ENCODE measurements at places on chromosomes 2 and 18.

GRCh38 chr2:88038263-88039105 is 17.1 kb downstream of the KRCC1 start:
- no peak for DNase-seq

- DNase-seq = no peak
These were observed 7.0 kb downstream of the NDUFV2 start for GRCh38 chr18:9109523-9109922.

GRCh38 chr2:41737888-41738287 is 309.9 kb upstream of the PKDCC start:
- DNase-seq = no peak

DNA sequence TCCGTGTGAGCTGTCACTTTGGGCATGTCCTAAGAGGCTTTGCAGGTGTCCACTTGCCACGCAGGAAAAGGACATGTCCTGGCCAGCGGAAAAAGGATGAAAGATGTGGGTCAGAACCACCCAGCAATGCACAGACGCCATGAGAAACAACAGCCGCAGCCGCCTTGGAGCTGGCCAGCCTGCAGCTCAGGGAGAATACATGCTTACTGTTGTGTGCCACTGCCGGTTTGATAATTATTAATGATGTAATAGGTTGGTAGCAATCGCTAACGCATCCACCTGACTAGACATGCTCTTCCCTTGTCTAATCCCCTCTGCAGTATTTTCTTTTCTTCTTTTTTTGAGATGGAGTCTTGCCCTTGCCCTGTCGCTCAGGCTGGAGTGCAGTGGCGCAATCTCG is 221.7 kb downstream of the HAUS1 start:
- no peak for DNase-seq

DNA sequence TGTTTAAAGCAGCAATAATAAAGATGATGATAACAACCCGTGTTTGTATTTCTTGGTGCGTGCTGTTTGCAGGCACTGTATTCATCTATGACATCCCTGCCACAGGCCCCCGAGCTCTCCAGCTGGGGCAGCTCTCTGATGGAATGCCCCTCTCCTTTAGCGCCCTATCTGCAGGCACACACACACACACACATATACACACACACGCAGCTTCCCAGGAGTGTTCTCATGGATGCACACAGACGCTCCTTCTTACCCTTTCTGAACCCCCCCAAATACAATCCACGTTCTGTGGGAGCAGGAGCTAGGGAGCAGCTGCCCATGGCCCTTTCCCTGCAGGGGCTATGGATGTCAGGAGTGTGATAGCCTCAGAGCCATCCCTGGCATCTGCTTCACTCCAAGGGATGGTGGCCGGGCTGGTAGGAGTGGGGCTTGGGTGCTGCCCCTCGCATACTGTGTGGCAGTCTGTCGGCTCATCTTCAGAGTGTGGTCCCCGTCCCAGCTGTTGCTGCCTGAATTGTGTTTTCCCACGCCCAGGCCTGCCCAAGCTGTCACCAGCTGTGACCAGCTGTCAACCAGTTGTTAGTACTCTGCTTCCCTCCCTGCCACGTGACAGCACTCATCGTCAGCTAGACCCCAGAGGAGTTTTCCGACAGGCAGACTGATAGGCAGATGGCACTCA is 50.8 kb upstream of the MYCN start:
- no peak for DNase-seq

DNA sequence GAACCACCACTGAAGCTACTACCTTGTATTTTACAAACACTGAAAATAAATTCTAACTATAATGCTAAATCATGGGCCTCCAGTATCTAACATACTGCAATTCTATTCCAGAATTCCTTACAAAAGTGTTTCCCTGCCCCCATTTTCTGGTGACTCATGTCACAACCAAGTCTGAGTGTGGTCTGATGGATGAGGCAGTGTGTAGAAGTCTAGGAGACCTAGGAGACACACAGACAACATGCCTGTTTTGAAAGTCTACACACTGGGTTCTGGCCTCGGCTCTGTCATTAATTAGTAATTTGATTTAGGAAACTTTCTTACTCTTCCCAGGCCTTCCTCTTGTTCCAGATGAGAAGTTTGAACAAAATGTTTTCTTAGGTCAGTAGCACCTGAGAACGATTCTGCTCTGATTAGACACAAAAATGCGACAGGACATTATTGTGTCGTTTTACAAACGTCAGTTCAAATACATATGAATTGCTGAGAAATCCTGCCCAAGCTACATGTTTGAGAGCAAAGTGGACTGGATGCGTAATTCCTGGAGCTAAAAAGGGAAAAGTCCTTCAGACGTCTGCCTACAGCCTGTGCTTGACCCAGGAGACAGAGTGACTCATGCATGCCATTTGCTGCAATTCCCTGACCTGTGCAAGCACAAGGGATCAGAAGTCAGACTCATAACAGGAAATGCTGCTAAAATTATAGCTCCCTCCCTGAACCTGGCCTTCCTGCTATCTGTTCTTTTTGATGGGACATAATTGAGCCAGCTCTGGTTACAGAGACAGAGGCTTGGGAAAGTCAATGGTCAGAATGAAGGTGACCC is 494.4 kb downstream of the SOX11 start:
- DNase-seq = peak; percentile 51

GRCh38 chr2:8595811-8596600 is 85.8 kb upstream of the ID2 start:
- no peak for DNase-seq
